ENCODE measurements at places on chromosomes 1 and 21. TPM values are rescaled to one million over a fixed set of nuclear protein-coding genes. Genes with fewer than 3 reads are reported as not detected.

Gene MCOLN2
- total RNA-seq = 0.70 TPM

Gene PRPF38A
- total RNA-seq = 24.1 TPM

Gene FAM131C
- total RNA-seq = 0.26 TPM

Gene VWA5B1
- total RNA-seq = 0.26 TPM

Gene TAS1R1
- total RNA-seq = 0.15 TPM

Gene PLOD1
- total RNA-seq = 90.7 TPM

Gene NOS1AP
- total RNA-seq = 5.6 TPM

Gene LCE3D
- total RNA-seq = not detected

Gene PTGER3
- total RNA-seq = 0.11 TPM

Gene ABCD3
- total RNA-seq = 34.5 TPM

Gene AMY2B
- total RNA-seq = 3.0 TPM

- DNase-seq = no peak
These were observed 79.9 kb downstream of the LAMC1 start for GRCh38 chr1:183103147-183103546.

GRCh38 chr1:228178737-228179684, 13.4 kb downstream of the IBA57 start:
- peak; percentile 22 for DNase-seq

GRCh38 chr1:43936431-43937151, 3.0 kb downstream of the ARTN start:
- peak; percentile 86 for DNase-seq

- no peak for DNase-seq
These were observed 25.1 kb downstream of the WDR64 start for GRCh38 chr1:241677201-241677600.

GRCh38 chr1:53328009-53328461, at the start of gene LRP8:
TSS of gene LRP8 (minus strand) at chr1:53328070. CDS start at chr1:53327912, 158 bp downstream.
- peak; percentile 95 for DNase-seq

DNA sequence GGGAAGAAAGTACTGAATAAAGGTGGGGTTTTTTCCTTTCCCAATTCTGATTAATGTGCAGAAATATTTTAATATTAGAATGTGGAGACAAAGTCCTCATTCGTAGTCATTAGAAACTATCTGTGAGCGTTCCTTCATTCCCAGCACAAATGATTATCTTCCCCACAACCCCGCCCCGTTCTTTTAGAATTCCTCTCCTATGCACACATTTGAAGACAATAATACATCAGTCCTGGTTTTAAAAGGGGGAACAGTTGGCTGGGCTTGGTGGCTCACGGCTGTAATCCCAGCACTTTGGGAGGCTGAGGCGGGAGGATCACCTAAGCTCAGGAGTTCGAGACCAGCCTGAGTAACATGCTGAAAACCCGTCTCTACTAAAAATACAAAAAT, 876 bp downstream of the ALDH9A1 start:
- no peak for DNase-seq

- DNase-seq = no peak
These were observed 44.9 kb upstream of the APOBEC4 start for GRCh38 chr1:183697814-183698590.

GRCh38 chr1:150534002-150534401, 15.2 kb upstream of the ADAMTSL4 start:
- peak; percentile 34 for DNase-seq

DNA sequence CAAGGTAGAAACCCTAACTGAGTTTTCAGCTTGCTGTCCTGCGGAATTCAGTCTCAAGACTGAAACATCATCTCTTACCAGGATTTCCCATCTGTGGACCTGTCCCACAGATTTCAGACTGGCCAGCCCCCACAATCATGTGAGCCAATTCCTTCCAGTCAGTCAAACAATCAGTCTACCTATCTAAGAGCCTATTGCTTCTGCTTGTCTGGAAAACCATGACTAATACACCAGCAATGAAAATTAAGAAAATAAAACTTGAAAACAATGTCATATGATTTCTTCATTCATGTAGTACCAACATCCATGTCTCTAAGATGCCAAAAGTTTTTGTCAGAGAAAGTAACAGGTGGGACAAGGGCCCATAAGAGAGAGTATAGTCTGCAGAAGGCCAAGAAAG, 57.6 kb upstream of the CRB1 start:
- no peak for DNase-seq

GRCh38 chr21:45177039-45177438, 102.7 kb downstream of the ADARB1 start:
- peak; percentile 30 for DNase-seq

- DNase-seq = no peak
These were observed 11.7 kb upstream of the S100A11 start for GRCh38 chr1:152048416-152049009.

- DNase-seq = no peak
These were observed 318.8 kb upstream of the FAM78B start for GRCh38 chr1:166485620-166486019.

DNA sequence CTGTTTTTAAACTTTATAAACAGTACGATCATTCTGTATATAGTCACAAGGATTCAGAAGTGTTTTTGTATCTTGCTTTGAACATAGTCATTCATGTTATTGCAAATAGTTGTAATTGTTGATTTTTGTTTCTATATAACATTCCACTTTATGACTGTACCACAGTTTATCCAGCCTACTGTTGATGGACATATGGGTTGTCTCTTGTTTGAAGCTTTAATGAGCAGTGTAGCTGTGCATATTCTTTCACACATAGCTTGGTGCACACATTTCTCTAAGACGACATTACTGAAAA, 6.1 kb downstream of the CD101 start:
- no peak for DNase-seq

- no peak for DNase-seq
These were observed 4.0 kb downstream of the H3-3A start for GRCh38 chr1:226066415-226067078.

DNA sequence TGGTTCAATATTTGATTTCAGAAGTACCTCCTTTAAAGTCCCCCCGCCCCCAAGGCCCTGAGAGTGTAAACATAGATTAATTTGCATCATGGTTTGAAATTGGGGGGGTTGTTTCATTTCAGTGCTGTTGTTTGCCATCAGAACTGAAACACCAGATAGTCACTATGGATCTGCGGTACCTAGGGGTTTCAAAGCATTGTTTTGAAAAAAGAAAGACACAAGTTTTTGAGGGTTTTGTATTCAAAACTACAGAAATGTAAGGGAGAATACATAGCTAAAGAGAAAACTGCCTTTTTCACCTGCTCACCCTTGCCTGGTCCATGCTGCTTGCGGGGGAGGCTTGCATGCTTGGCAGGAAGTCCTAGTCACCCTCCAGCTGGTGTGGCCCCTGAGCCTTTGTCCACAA, 59.3 kb downstream of the ACP6 start:
- no peak for DNase-seq

GRCh38 chr21:45985471-45986315, 4.1 kb downstream of the COL6A1 start:
- peak; percentile 53 for DNase-seq

DNA sequence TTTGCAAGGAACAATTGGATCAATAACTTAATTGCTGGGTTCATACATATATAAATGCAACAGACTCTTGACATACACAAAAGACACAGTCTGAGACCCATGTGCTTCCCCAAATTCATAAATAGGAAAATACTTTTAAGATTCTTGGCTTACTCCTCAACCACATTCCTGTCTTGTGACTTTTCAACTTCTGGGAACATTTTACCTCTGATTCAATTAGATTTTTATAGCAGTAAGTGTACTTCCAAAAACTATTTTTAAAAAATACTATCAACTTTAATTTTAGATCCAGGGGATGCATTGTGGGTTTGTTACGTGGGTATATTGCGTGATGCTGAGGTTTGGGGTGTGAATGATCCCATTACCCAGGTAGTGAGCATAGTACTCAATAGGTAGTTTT, 406.7 kb downstream of the RPS6KC1 start:
- DNase-seq = no peak

- no peak for DNase-seq
These were observed 114.1 kb upstream of the CD34 start for GRCh38 chr1:208025031-208025430.

- DNase-seq = peak; percentile 68
These were observed 95.3 kb downstream of the ABCA4 start for GRCh38 chr1:94025383-94026340.

DNA sequence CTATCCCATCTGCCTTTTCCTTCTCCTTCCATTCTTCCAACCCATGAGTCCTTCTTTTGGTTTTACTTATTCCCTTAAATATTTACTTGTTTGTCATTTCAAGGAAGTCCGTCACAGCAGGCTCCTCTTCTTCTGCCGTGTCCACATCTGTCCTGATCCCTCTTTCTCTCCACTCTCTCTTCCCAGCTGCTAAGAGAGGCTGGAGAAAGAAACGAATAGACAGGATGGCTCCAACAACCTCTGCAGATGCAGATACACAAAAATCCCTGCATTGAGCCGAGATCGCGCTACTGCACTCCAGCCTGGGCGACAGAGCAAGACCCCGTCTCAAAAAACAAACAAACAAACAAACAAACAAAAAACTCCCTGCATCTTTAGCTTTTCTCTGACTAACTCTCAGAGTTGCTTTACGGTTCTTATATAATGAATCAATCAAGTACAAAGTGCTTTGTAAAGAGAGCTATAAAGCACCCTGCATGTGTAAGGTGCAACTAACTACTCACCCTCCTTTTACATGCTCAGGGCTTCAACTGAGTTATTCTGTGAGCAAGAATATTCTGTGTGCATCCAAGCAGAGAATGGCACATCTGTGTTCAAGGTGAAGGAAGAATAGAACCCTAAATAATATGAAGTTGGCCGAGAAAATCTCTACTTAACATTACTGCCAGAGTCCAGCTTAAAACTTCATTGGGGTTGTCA, 3.8 kb upstream of the SAMD13 start:
- DNase-seq = no peak

DNA sequence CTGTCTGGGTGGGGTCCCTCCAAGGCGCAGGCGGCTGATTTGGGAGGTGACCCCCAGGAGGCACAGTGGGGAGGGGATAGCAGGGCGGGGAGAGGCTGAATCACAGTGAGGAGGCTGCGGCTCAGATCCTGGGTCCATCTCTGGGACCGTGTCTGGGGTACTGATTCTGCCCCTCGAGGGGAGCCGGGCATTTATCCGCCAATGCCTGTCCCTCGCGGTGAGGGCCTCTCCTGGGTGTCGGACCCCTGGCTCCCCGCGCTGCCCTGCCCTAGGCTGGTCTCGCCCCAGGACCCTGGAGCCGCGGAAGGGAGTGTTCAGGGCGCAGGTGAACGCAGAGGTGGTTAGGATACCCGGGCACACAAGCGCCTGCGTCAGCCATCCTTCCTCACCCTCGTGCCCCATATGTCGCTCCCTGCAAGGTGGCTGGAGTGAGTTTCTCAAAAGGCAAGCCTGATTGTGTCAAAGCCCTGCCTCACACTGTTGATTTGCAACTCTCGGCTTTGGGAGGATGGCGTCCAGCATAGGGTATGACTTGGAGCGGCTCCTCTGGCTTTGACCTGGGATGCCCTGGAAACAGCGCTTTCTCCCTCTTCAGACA, 530.9 kb downstream of the PTPRU start:
- no peak for DNase-seq

DNA sequence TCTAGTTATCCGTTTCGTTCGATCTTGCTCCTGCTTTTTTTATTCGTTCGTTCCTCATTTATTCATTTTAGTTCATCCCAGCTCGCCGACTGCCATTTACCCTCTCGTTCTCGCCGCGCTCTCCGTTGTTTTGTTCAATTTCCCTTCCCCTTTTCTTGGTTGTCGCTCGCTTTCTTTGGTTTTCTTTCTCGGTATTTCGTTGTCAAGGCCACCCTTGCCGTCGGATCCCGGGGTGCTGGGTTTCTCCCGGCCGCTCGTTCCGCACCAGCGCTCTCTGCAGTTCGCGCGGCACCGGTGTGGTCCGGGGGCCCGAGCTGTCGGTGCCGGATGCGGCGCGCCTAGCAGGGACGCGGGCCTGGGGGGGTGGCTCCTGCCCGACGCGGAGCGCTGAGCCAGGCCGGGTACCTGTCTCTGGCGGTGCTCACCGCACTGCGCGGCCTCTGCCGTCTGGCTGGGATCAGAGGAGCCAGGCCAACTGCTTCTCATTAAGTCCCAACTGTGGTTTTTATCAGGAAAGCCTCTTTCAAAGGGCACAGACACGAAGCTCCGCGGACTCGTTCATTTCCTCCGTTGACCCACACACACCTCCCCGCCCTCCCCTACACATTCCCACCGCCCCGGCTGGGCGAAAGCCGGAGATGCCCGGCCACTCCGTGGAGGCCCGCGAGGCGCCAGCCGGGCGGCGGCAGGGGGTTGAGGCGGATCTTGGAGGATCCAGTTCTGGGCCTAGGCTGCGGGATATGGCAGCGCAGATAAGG, 1.6 kb downstream of the ALX3 start:
- peak; percentile 89 for DNase-seq

DNA sequence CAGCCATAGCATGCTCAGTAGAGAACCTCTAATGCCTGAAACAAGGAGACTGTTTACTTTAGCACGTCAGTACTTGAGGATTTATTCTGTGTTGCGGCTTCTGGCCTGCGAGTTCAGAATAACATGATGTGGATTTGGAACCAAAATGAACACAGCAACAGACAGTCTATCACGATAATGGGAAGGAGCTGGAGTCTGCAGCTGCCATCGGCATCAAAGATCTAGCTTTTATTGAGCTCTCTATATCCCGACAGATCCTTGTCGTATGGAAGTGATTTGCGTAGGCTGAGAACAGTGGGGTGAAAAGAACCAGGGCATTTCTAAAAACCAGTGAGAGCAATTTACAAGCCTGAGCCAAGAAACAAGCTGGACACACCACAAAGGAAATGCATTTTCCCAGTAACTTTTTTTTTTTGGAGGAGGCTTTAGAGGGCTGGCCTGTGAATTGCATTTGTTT, 294.2 kb downstream of the KIF26B start:
- DNase-seq = no peak

DNA sequence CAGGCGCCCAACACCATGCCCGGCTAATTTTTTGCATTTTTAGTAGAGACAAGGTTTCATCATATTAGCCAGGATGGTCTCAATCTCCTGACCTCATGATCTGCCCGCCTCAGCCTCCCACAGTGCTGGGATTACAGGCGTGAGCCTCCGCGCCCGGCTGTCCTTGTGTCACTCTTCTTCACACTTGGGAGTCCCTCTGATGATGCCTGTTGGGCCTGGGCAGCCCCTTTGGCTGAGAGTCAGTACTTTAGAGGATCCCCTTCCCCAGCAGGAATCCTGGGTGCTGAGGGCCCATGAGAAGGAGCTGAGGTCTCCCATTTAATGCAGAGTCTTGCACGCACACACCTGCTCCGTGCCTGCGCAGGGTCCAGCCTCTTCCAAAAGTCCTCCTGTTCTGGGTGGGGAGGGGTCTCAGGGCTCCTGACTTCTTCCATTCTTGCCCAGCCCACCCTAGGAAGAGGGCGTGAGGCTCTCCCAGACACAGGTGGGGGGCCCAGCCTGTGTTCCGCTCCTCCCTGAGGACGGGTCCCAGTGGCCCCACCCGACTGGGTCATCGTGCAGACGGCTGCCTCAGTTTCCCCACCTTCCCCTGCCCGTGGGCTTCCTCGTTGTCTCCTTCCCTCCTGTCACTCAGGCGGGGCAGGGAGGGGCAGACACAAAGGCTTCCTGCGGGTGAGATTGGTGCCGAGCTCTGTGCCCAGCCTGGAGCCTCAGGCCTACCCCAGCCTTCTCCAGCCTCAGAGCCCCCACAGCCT, 3.9 kb downstream of the TTLL10 start:
- peak; percentile 43 for DNase-seq
